ENCODE measurements at places on chromosomes 7 and 10.

DNA sequence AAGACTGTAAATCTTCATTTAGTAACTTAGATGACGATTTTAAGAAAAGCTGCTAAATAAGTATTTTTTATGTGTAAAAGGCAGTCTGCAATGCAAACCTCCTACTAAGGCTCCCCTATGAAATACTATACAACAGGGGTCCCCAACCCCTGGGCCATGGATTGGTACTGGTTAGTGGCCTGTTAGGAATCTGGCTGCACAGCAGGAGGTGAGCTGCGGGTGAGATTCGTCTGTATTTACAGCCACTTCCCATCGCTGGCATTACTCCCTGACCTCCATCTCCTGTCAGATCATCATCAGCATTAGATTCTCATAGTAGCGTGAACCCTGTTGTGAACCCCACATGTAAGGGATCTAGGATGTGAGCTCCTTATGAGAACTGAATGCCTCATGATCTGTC, 580.4 kb downstream of the MAGI2 start:
- DNase-seq, result no peak

- DNase-seq, result no peak
Observed at GRCh38 chr7:129030440-129030839, 24.5 kb downstream of the TNPO3 start.

- no peak for DNase-seq
Observed at GRCh38 chr10:104417637-104418292, 64.1 kb downstream of the CFAP58 start.

DNA sequence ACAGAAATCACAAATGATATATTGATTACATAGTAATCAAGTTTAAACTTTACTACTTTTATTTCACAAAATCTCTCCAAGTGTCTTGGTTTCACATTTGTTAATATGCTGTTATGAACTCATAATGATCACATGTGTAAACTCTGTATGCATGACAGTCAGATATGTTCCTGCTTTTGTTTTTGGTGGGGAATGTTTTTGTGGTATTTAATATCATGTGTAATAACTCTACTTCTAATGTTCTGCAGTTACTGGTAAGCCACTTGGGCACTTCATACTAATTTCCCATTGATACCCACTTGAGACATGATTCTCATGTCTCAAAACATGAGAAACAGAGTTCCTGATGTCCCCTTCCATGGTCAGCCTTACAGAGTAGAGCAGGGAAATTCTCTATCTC, 109.1 kb upstream of the INHBA start:
- no peak for DNase-seq

GRCh38 chr7:152912511-152912910, 153.0 kb downstream of the ACTR3B start:
- no peak for DNase-seq

DNA sequence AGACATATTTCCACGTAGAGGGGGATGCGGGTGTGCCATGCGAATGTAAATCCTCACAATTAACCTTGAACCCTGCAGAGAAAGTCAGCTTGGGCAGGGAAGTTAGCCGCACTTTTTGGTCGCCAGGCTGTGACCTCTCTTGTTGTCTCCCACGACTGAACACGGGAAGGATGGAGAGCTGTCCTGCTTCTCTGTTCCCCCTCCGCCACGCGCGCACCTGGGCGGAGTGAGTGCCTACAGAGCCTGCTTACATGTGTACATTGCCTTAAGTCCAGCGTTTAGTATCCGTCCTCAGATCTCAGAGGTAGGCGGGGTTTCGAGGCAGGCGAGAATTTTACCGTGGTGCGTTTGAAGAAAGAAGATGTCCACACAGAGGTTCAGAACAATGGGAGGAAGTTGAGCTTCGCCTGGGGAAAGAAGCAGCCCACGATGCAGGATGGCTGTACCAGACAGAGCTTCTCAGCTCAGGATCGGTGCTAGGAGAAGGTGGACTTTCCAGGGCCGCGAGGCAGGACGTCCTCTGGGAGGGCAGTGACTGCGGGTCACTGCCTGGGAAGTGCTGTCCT, 482 bp upstream of the ERCC6 start:
- peak; percentile 37 for DNase-seq

DNA sequence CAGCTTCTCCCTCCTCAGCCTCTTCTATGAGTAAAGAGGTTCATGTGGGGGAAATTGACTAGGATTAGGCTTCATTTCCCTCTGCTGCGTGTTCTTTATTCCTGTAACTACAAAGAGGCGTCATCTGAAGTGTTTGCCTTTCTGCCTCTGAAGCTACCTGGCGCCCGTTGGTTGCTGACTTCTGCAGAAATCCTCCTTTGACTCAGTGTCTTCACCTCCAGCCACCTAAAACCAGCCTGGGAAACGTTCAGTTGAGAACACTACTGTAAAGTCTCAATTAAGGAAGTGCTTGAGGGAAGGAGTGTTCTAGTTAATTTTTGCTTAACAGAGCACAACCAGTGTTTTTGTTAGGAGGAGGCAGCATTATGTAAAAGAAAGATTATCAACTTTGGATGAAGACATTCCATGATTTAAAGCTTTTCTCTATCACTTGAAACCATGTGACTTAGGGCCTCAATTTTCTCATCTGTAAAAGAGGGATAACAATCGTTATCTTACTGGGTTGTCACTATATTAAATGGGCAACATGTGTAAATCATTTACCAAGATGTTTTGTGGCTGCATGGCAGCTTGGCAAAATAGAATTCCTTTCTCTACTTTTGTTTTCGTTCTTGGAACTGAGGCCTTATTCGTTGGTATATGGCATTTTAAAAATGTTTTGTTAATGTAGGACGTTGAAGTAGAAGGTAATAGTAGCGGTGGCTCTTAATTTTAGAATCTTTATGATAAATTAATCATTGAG, 642.9 kb downstream of the SDK1 start:
- no peak for DNase-seq

- DNase-seq, result no peak
Observed at GRCh38 chr10:119252470-119253151, 45.2 kb downstream of the GRK5 start.

DNA sequence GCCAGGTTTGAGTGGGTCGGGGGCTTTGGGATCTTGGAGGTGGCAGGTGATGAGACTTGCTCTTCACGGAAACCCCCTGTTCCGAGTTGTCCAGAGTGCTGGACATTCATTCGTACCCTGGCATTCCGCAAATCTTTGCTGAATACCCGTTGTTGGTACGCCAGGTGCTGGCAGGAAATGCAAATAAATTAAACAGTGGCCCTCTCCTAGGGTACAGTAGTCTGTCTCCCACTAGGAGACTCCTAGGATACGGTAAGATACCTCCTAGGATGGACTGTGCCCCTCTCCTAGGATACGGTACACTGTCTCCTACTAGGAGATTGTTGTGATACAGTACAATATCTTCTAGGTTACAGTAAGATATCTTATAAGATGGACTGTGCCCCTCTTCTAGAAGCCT, 544 bp downstream of the SEC23IP start:
- no peak for DNase-seq

DNA sequence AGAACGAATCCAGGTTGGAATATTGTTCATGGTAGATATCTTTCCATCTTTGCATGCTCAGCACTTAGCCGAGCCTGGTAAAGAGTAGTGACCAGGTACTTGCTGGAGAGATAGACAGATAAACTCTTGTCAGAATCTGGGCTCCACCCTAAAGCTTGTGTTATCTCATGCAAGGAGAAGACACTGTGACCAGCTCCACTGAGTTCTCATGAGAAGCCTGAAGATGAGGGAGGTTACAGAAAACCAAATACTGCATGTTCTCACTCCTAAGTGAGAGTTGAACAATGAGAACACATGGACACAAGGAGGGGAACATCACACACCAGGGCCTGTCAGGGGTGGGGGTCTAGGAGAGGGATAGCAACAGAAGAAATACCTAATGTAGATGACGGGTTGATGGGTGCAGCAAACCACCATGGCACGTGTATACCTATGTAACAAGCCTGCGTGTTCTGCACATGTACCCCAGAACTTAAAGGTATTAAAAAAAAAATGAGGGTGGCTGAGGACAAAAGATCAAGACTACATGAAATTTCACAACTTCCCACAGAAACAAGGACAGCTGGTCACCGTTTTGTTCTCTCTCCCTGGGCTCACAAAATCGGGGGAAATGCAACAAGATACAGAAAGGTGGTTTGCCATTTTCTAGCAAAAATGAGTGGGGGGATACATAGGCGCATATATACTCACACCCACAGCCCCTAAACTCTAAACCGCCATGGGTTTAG, 17.4 kb downstream of the DLG5 start:
- no peak for DNase-seq

- no peak for DNase-seq
Observed at GRCh38 chr7:80415114-80415513, 96.8 kb downstream of the GNAT3 start.

DNA sequence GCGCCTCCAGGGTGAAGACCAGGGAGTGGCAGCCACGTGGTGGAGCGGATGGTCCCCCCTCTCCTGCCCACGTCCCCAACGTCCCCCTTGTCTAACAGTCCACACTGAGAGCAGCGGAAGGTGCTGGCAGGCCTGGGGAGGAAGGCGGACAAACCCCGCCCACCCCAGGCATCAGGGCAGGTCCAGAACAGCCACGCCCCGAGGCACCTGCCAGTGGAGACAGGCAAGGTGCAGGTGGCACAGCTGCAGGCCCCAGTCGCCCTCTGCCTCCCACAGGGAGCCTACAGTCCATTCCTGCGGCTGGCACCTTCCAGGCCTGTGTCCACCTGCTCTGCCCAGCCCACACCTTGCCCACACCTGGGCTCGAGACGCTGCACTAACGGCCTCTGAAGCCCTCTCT, 24.9 kb downstream of the CYP2W1 start:
- no peak for DNase-seq

DNA sequence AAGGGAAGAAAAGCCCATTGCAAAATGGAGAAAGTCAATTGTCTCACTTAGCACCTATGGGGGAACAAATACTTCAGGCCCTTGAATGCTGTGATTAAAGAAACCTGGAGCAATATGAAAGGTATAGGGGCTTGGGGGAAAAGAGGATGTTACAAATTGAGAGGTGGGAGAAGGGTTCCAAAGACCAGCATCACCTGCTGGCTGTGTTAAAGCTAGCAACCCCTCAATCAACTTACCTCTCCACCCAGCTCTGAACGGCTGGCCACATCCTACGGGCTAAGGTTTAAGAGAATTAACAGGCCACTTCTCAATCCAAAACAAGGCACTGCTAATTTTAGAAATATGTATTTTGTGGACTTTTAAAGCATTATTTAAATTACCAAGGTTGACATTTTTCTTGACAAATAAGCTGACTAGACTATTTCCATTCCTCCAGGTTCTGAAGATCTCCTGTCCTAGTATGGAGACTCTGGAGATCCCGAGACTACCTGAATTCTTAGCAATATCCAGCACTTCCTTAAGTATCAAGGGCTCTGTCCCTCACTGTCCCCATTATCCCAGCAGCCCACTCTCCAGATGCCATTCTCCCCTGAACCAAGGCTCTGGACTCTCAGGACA, 976 bp upstream of the H2BK1 start:
- DNase-seq, result no peak

- no peak for DNase-seq
Observed at GRCh38 chr10:28878236-28878970, 201.1 kb downstream of the BAMBI start.

DNA sequence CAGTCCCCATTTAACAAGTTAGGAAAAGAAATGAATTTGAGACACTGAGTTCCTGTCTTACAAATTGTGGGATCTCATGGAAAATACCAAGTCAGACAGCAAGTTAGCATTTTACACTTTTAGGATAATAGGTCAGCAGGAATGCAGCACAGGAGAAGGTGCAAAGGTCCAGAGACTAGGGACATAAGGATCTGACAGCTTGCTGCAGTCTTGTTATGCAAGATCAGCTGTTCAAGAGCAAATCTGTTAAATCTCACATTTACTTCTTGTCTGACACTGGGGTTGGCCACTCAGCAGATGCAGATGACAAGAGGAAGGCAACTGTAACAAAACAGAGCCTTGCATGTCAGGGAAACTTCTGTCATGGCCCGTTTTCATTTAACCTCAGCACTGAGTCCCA, 239.6 kb downstream of the PHF14 start:
- no peak for DNase-seq

GRCh38 chr7:158057446-158057845, 530.2 kb downstream of the PTPRN2 start:
- DNase-seq, result no peak

DNA sequence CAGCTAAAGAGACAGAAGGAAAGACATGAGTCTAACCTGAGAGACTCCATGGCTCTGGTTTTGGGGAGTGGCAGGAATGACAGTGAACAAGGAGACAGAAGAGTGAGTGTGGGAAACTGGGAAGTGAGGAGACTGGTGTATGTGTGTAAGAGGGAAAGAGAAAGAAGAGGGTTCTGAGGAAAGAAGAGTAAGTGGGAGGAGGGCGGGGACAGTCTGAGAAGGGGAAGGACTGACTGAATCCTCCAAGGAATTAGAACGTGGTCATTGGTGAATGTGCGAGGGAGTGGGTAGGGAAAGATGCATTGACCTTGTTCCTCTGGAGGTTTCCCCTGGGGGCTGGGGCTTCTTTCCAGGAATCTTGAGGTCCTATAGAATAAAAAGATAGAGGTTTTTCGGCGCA, 26.6 kb downstream of the WNT8B start:
- no peak for DNase-seq

- no peak for DNase-seq
Observed at GRCh38 chr10:16381083-16381482, 55.7 kb upstream of the PTER start.

DNA sequence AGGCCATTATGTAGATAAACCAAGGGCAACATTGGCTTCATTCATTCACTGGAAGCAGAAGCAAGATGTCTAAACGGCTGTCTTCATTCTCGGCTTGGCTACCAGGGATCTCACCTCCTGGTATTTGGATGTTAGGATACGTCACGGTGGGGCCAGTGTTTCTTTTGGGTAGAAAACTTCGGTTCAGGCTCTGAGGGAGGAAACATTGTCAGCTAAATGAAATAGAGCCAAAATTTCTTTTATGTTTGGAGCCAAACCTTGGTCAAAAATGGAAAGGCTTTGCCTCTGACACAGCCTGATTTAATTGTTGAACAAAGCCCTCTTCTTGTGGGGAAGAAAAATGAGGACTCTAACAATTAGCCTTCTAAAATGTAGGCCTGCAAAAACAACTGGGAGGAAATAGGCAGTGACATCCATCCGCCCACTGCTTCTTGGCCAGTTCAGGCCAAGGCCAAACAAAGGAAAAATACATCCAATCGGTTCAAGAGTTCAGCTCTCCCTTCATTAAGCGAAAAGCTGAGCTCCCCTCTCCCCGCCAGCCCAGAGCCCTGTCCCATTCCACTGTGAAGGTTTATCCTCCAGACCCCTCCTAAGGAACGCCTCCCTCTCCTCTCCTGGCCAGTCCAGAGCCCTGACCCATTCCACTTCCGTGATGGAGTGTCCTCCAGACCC, 44.4 kb downstream of the PFKFB3 start:
- DNase-seq, result peak; percentile 50

GRCh38 chr10:67663449-67664087, 32.4 kb downstream of the CTNNA3 start:
- DNase-seq, result no peak

- DNase-seq, result no peak
Observed at GRCh38 chr7:120799813-120800475, 58.0 kb downstream of the TSPAN12 start.

GRCh38 chr7:1940402-1940786, 270.3 kb downstream of the ELFN1 start:
- peak; percentile 90 for DNase-seq

All from COLO829 (cell line).